ENCODE measurements at places on chromosomes 2 and 18.
A peak's percentile ranks its signal among the peaks of the same experiment; 100 is the strongest.

DNA sequence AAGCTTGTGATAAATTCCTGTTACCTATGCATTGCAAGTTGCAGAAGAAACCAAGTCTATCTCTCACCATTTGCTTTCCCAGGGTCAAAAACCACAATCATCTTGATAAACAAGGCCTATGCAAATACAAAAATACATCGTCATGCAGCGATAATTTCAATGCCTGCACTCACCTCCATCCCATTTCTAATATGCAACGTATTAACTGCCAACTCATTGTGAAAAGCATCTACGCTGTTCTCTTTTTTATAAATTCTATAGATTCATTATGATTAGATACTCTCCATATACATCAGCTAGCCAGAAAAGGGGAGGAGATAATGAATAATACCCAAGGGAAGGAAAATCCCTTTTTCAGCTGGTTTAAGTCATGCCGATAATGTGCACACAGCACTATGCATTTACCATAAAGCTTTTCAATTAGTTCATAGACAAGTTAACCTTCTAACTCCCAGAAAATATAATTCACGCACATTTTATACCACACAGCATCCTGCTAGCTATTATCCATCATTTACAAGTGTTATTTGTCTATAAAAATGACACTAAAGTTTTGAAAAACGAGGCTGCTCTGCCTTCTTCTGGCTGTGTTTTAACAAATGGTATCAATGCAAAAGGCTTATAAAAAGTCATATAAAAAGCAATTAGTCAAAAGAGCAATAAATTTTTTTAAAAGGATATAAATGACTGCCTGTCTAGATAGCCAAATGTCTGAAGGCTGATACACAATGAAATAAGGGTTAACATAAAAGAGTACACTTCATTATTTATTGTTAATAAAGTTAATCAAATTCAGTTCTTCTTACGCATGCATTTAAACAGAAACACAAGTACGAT is 77.6 kb downstream of the AFF3 start:
- DNase-seq: no peak

DNA sequence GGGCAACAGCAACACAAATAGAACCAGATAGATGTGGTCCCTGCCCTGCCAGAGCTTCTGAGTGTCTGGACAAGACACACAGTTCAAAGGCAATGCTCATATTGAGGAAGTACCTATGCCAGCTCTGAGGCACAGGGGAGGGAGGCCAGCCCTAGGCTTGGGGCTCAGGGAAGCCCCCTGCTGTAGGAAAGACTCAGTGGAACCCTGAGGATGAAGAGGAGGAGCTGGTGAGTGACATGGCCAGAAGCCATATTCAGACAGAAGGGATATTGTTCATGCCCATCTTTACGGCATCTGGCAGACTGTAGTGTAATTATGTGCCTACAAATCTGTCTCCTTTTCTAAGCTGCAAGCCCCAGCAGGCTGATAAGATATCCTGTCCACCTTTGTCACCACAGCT is 8.8 kb downstream of the SIGLEC15 start:
- no peak for DNase-seq

- DNase-seq: peak; percentile 28
Measured at GRCh38 chr2:127084611-127085316, 22.2 kb downstream of the BIN1 start.

DNA sequence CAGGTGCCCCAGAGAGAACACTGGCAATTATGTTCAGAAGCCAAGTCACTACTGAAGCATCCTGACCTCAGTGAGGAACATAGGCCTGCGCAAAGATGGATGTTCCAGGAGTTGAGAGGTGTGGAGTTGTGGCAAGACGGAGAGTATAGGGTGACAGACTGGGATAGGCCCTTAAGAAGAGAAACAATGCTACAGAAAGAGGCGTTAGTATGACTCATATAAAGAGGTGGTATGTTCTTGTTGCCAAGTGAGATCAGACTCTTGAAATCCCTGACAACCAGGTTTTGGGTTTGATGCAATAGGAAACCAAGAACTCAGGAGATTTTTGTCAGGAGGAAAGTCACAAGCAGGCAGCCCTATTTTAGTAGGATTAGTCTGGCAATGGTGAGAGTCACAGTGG is 185.6 kb downstream of the RIT2 start:
- DNase-seq: no peak

DNA sequence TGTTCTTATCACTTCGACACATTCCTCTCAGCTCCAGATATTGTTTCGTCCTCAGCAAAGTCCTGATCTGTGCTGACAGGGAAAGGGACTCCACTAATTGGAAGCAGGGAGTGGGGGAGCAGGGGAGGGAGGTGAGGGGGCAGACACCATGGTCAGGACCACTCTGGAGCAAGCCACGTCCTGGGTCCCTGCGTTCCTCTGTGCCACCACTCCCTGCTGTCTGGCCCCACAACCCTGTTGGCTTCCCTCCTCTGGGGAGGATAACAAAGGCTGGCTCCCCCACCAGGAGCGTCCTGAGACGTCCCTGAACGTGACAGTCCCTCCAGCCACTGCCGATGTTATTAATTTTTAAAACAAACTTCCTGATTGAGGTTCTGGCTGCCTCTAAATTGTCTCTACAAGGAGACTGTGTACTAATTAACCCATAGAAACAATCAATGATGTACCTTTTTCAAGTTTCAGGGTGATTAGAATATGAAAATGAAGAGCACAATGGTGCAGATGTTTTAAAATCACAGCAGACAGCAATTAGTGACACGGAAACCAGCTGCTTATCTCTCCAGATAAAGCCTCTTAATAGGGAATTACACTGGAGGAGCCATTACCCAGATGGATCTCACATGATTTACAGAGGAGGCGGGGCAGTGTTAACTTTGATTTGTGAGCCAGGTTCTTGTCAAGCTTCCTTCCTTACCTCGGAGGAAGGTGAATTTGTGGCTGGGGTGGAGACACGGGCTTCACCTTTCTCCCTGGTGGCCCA is 257.5 kb downstream of the SETBP1 start:
- DNase-seq: no peak

GRCh38 chr18:40326985-40327384 is 1628.0 kb upstream of the PIK3C3 start:
- no peak for DNase-seq

- DNase-seq: no peak
Measured at GRCh38 chr2:175842996-175843395, 159.1 kb downstream of the LNPK start.

- no peak for DNase-seq
Measured at GRCh38 chr2:17682098-17682857, 71.3 kb downstream of the SMC6 start.

- DNase-seq: no peak
Measured at GRCh38 chr2:85767803-85768665, 14.2 kb downstream of the ATOH8 start.

DNA sequence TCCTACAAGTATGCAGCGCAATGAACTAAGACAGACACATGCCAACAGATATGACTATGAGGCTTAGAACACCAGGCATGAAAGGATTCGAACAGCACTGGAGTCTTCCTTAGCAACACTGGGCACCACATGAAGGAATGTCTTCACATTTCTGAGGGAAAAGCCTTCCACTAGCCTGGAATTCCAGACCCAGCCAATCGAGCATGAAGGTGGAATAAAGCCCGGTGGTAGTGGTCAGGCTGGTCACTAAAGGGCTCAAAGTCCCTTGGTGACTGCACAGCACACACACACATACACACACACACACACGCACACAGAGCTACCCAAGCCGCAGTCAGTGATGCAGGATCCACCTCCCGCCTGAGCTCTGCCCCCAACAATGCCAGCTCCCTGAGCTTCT is 19.7 kb upstream of the SFXN5 start:
- DNase-seq: no peak

DNA sequence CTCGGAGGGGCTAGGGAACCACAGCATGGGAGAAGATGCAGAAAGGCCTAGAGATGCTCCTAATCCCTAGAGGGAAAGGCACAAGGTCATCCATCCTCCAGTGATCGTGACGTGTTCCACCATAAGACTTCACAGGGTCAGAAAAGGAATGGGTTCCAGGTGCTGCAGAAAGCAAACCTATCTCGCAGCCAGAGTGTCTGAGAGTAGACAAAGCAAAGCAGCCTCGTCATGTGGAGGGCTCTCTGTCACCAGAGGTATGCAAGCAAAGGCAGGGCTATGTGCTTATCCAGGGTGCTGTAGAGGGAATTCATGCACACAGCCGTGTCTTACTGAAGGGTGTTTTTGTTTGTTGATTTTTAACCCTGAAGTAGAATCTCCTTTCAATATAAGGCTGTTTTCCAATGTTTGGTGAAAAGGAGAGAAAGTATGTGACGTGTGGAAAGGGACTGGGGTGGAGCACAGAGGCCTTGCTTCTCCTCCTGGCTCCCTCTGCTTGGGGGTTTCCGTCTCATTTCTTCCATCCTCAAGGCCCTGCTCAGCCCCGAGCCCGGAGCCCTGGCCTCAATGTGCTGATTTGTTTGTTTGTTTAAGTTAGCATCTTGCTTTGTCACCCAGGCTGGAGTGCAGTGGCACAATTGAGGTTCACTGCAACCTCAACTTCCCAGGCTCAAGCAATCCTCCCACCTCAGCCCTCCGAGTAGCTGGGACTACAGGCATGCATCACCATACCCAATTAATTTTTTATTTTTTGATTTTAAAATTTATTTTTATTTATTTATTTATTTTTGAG is 3.0 kb downstream of the GPR55 start:
- DNase-seq: no peak

GRCh38 chr2:5077479-5078089 is 614.6 kb upstream of the SOX11 start:
- DNase-seq: no peak

GRCh38 chr2:5537180-5537688 is 154.9 kb upstream of the SOX11 start:
- no peak for DNase-seq

GRCh38 chr2:49831698-49832367 is 677.5 kb upstream of the FSHR start:
- DNase-seq: no peak

DNA sequence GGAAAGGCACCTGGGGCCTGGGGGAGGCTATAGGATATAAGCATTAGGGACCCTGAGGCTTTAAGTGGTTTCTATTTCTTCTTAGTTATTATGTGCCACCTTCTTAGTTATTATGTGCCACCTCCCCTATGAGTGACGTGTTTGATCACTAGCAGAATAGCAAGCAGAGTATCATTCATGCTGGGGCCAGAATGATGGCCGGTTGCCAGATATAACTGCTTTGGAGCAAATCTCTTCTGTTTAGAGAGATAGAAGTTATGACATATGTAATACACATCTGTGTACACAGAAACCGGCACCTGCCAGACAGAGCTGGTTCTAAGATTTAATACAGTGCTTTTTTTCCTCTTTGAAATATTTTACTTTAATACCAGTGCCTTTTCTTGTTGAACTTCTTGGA is 29.4 kb downstream of the LIPG start:
- no peak for DNase-seq

GRCh38 chr18:70359071-70359470 is 70.2 kb downstream of the SOCS6 start:
- DNase-seq: no peak

DNA sequence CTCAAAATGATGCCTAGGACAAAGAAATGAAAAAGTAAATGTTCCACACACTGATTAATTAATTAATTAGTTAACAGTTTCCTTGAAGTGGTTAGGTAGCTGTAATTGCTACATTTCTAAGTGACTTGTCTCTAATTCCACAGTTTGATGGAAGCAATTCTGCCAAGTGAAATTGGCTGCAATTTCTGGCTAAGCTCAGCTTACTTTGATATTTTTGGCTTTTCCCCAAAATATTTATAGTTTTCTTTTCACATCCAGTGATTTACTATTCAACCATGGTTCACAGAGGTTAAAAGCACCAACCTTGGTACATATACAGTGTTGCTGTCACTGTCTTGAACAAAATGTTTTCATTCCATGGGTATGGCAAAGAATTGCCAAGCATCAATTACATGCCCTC is 459.5 kb upstream of the CDH20 start:
- no peak for DNase-seq

- no peak for DNase-seq
Measured at GRCh38 chr18:77811503-77811902, 561.9 kb downstream of the GALR1 start.

DNA sequence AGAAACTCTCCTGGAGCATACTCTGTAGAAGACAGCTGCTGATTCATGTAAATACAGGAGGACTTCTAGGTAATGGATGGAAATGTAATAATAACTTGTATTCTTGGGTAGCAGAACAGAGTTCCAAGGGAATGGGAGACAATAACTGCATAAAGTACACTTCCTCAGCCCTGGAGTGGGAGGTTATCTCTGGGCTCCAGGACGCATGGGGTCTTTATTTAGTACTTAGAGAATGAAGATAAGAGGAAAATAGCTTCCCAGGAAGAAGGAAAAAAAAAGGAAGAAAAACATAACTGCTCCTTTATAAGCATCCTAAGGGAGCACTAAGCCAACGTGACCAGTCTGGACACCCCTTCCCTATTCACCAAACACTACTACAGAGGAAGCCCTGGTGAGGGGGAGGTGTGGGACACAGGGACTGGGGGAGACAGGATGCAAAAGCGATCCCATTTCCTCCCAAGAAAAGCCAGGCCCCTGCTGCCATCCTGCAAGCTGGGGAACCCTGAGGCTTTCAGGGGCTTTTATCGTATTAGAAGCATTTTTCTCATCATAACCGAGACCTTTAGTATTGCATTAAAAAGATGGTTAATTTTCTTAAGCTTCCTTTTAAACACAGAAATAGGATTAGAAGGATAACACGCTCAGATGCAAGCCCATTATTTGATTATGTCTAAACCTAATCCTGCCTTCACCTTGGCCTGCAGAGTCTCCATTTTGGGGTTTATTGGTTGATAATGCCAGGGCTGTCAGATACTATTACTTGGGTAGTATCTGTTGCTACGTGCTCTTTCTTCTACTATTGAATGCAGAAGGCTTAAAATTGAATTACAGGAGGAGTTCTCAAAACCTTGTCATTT is 78.5 kb downstream of the KLF7 start:
- no peak for DNase-seq

DNA sequence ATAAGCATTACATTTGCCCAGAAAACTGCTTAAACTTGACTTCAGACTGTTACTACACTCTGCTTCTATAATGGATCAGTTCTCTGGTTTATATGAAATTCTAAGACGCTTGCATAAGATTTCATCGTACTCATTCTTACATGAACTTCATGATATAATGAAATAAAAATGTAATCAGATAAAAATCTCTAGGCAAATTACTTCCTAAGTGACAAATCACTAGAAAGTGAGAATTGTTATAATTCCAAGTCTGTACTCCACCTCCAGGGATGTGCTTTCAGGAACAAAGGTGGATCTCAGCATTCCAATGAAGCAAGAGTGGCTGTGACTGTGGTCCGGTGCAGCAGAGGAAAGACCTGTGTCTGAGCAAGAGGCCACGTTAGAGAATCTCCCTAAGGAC is 226.2 kb downstream of the PIEZO2 start:
- DNase-seq: no peak

DNA sequence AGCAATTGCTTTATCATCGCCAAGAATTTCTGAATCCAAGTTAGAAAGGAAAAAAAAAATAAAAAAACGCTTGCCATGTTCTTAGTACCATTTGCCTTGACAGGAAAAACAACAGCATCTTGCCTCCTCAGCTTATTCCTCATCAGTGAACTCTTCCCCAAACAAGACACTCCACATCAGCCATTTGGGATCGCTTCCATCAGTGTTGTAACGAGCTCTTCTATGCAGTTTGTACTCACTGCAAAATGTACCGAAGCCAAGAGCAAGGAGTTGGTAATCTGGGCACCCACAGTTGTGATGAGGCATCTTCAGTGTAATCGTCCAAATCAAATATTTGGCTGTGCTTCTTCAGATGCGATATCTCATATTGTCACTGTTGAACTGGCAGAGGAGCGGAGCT is 503.7 kb downstream of the TMEM182 start:
- no peak for DNase-seq
